ENCODE measurements at places on chromosomes 6 and 20.
A peak's percentile ranks its signal among the peaks of the same experiment; 100 is the strongest.

GRCh38 chr20:3763671-3764601 lies 3.6 kb downstream of the ADISSP start:
- DNase-seq: no peak

GRCh38 chr6:117072781-117073180 lies 192.6 kb upstream of the VGLL2 start:
- DNase-seq: no peak

DNA sequence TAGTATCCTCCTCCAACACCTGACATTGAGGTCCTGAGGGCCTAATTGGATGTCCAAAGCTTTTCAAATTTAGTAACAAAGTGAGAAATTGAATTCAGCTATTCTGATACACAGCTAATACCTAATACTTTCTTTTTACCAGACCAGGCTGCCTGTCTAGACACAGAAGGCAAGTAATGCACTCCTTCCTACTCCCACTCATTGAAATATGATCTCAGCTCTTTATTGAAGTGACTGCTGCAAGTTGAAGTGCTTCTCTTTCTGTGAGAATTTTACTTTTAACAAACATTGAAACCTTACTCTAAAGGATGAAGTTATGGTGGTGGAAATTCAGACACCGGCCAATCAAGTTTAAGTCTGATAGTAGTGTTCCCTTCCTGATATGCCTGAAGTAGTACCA lies 90.8 kb upstream of the OGFRL1 start:
- no peak for DNase-seq

- DNase-seq: peak; percentile 28
These were observed 130.3 kb upstream of the BTN3A2 start for GRCh38 chr6:26234421-26235301.

- DNase-seq: no peak
These were observed 87.2 kb downstream of the BMP7 start for GRCh38 chr20:57179265-57179664.

DNA sequence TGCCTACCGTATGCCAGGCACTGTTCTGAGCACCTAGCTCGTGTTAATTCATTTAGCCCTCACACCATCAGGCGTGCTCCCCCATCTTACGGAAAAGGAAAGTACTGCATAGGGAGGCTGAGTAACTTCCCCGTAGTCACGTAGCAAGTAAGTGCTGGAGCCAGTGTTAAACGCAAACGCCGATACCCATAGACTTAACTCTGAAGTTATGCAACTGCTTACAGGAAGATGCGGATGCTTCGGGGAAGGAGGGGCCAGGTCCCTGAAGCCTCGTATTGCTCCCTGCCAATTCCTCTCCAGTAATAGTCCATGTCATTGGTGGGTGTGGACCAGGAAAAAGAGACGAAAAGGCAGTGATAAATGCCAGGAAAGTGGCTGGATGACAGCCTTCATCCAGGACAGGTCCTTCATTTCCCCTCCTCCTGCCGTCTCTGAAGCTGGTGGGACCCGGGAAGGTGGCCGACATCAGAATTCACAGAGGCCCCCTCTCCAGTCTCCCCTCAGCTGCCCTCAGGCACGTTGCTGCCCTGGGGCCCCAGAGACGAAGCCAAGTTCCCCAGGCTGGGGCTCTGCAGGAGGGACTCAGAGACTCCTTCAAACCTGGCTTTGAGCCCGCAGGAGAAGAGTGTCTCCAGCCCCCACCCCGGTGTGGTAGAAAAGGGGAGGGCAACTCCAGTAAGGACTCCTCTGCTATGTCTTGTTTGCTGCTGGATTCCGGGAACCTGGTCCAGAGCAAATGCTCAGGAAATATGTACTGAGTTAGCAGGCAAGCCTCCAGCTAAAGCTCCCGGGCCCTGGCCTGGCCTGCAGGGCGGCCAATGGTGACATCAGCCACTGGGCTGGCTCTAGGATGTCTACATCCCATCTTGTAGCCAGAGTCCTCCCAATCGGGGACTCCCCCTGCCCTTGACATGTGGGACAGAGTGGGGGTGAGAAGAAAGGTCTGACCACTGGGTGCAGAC lies 37.8 kb downstream of the RAB44 start:
- no peak for DNase-seq

DNA sequence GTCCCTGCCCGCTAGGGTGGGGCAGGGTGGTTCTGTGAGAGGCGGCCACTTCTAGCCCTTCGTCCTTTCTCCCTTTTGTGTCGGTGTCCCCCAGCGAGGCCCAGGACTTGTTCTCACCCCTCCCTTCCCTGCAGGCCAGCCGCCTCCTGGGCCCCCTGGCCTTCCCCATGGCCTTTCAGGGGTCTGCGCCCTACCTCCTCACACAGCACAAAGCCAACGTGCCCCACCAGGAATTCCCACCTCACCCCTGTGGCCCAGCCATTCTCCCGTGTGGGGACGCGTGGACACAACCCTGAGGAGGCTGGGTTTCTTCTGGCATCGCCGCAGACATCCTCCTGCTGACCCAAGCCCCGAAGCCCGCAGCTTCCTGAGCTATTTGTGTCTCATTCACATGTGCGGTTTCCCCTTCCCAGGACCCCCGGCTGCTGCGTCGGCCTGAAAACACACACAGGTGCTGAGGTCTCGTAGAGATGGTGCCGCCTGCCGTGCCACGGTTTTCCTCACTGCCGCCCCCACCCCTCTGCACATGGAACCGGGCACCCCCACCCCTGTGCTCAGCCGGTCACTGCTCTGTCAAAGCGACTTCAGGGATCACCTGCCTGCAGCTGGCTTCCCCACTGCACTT lies 375.8 kb downstream of the CDH4 start:
- DNase-seq: no peak

- DNase-seq: no peak
These were observed 14.3 kb downstream of the PRPH2 start for GRCh38 chr6:42708096-42708495.

- no peak for DNase-seq
These were observed 22.5 kb downstream of the JARID2 start for GRCh38 chr6:15268137-15268908.

GRCh38 chr20:25017257-25017803 lies 24.8 kb upstream of the APMAP start:
- DNase-seq: no peak

All from stimulated activated CD4-positive, alpha-beta T cell treated with anti-CD3 and anti-CD28 coated beads, Interleukin-15, amount 100 ng/mL, for 1 hour (primary cell).